Esophagus muscularis mucosa (tissue), 4 donors: ENCODE measurements at places on chromosomes 5 and 9. TPM values are rescaled to one million over a fixed set of nuclear protein-coding genes. Genes with fewer than 3 reads are reported as not detected.

DNA sequence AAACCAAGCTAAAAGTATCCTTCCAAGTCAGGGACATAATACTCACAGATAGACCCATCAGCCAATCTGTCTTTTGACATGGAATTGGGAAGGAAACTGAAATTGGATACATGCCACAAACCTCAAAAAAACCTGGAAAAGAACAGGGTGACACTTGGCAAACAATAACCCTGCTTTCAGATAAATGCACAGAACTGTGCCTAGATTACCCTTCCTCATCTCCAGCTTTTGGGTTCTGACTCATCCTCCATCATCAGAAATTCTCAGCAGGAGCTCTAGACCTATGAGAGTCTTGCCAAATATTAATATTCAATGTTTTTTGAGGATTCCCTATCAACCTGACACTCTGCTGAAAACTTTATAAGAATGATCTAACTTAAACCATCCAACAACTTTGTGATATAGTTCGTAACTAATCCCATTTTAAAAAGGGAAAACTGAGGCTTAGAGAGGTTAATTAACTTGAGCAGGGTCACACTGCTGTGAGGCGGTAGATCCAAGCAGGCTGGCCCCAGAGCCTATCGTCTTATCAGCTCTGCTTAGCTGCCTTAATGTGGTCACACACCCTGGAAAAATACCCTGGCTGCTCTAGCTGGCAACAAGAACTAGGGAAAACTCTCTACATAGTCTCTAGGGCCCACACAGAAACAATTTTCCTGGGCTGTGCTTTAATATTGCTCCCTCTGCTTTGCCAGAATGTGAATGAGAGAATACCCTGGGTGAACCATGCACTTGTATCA, 157.0 kb upstream of the TRPC7 start:
- no peak overlapping the region for H3K4me3 ChIP-seq
- DNase-seq, result no peak
- no peak overlapping the region for H3K27ac ChIP-seq

DNA sequence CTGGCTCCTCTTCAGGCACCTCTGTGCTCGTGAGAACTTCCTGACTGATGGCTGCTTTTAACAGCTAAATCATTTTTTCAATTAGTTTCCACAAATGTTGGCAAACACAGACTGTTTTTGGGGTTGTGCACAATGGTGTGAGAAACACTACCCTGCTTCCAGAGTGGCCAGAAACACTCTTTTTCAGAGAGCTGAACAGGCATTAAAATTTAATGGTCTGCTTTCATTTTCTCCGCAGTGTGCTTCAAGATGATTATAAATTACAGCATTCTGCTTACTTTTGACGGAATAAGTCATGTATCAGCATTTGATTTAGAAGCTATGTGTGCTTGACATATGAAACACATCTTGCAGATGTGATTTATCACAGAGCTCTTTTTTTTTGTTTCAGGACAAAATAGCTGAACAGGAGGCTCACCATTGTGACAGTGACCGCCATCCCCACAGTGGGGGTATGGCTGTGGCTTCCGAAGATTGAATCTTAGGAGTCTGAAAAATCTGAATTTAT, 454.5 kb upstream of the ZNF608 start:
- H3K36me3 ChIP-seq, result no peaks in the 10 kb centered on the region
- H3K4me1 ChIP-seq, result peaks cover 47% of the 10 kb centered on the region
- peak overlapping the region; percentile 42 for H3K4me3 ChIP-seq
- DNase-seq, result no peak
- H3K27ac ChIP-seq, result no peak overlapping the region

- H3K4me3 ChIP-seq, result no peak overlapping the region
- peak; percentile 45 for DNase-seq
- no peak overlapping the region for H3K27ac ChIP-seq
- peaks cover 23% of the 10 kb centered on the region for H3K4me1 ChIP-seq
- no peaks in the 10 kb centered on the region for H3K36me3 ChIP-seq
Observed at GRCh38 chr9:18982262-18982620, 50.8 kb downstream of the SAXO1 start.

- H3K27ac ChIP-seq, result no peak overlapping the region
- peaks cover 12% of the 10 kb centered on the region for H3K4me1 ChIP-seq
- no peaks in the 10 kb centered on the region for H3K27me3 ChIP-seq
- no peak overlapping the region for H3K4me3 ChIP-seq
Observed at GRCh38 chr9:134814598-134815215, 65.9 kb upstream of the FCN2 start.

Gene RGS7BP
- 1.2 TPM for total RNA-seq

Gene PTTG1
- total RNA-seq, result not detected

- H3K4me3 ChIP-seq, result no peak overlapping the region
- peaks cover 88% of the 10 kb centered on the region for H3K36me3 ChIP-seq
- H3K27me3 ChIP-seq, result no peaks in the 10 kb centered on the region
- H3K27ac ChIP-seq, result peak overlapping the region; percentile 88
Observed at GRCh38 chr5:151107084-151107483, 26.2 kb upstream of the TNIP1 start.

DNA sequence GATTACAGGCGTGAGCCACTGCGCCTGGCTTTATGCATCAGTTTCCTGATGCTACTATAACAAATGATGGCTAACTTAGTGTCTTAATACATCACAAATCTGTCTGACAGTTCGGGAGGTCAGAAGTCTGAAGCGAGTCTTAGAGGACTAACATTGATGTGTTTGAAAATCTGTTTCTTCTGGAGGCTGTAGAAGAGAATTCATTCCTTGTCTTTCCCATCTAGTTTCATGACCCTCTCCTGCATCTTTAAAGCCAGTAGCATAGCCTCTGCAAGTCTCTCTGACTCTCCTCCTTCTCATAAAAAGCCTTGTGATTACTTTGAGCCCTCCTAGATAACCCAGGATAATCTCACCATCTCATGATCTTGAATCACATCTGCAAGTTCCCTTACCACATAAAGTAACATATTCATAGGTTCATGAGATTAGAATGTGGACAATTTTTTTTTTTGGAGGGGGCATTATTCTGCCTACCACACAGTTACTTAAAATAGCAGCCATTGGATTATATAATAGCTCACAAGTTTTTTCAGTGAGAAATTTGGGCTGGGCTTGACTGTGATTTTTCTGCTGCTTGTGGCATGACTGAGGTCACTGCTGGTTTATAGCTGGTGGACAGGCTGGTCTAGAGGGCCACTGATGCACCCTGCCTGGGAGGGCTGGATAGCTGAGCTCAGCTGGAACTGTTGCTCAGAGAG, 134.8 kb downstream of the FBXL7 start:
- no peak overlapping the region for H3K27ac ChIP-seq
- no peaks in the 10 kb centered on the region for H3K36me3 ChIP-seq
- H3K27me3 ChIP-seq, result no peaks in the 10 kb centered on the region
- no peak for DNase-seq

- no peak for DNase-seq
- no peaks in the 10 kb centered on the region for H3K4me1 ChIP-seq
- H3K36me3 ChIP-seq, result no peaks in the 10 kb centered on the region
- no peaks in the 10 kb centered on the region for H3K27me3 ChIP-seq
- H3K4me3 ChIP-seq, result no peak overlapping the region
- H3K27ac ChIP-seq, result no peak overlapping the region
Observed at GRCh38 chr5:97452646-97453045, 269.6 kb upstream of the RIOK2 start.
